ENCODE measurements at places on chromosomes 11 and 22.

GRCh38 chr11:21924262-21924661, 268.6 kb upstream of the ANO5 start:
- DNase-seq: no peak

- peak; percentile 6 for DNase-seq
Observed at GRCh38 chr11:9231848-9232177, 33.3 kb downstream of the DENND5A start.

- peak; percentile 80 for DNase-seq
Observed at GRCh38 chr11:95715777-95716241, 73.8 kb downstream of the FAM76B start.

DNA sequence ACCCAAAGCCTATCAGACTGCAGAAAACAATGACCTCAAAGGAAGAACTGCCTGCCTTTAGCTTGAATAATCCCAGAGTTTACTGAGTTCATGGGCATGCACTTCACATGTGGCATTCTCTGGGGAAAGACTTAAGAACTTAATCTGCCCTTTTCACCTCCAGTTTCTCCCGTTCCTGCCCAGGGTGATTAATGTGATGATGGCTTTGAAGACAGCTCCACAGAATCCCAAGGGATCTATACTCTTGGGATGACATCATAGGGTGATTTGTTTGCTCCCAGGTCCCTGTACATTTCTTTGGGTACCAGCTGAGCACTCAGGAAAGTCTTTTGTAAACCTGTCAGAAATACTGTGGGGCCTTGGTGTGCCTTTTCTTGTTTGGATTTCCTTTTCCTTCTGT, 14.0 kb downstream of the FJX1 start:
- DNase-seq: peak; percentile 31

- DNase-seq: peak; percentile 91
Observed at GRCh38 chr11:132024587-132025295, 654.3 kb downstream of the NTM start.

DNA sequence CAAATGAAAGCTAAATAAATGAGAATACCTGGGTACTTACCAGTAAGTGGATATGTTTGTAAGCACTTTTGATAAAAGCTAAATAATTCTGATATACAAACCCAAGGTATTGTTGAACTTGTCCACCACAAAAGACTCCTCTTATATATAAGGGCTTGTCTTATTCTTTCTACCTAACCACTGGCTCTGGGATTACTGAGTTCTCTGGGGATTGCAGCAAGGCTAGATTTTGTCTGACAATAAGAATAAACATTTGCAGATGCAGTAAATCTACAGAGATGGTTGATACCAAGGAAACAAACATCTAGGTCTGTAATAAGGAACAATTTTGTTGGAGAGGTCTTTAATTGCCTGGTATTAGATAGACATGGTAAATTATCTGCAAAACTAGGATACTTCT, at the start of gene OR51A4:
OR51A4 (minus strand) TSS at position 101 of the 400 bp plus-strand sequence. CDS start 505 bp downstream, outside the sequence.
- DNase-seq: no peak

Measured in Daoy (cell line).